Activated naive CD8-positive, alpha-beta T cell treated with anti-CD3 and anti-CD28 coated beads for 36 hours (primary cell): ENCODE measurements at places on chromosomes 5 and 9.

DNA sequence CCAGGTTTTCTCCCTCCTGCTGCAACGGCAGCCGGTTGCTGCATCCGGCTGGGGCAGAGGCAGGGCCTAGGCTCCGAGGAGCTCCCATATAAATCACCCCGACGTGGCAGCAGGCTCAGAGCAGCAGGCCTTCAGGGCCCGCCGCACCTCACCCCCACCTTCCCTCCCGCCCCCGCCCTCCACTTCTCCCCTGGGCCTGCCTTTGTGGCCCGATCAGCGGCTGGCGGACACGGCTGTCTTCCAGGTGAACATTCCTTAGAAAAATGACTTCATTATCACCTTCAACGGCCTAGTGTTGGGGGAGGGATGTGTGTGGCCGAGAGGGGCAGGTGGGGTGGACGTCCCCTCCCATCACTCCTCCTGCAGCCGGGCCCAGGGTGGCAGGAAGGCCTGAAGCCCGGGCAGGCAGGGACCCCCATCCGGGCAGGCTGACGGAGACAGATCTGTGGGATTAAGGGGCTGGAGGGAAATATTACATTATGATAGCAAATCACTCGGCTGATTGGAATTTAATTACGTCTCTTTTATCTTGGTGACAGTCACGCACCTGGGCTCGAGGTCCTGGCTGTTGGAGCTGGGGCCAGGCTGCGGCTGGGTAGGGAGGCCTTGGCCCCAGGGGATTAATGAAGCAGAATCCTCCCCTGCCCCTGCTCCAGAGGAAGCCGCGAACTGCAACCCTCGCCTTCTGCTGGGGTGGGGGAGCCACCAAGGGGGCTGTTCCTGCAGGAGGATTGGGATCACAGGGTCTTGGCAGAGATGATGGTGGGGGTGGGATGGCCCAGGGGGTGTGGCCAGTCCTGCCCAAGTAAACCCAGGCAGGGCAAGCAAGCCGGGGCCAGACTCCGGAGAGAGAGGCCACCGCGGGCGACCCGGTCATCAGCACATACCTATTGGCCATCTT lies 38.4 kb upstream of the RXRA start:
- DNase-seq, result no peak

- DNase-seq, result no peak
These were observed 34.2 kb downstream of the PTGES start for GRCh38 chr9:129718647-129719046.

DNA sequence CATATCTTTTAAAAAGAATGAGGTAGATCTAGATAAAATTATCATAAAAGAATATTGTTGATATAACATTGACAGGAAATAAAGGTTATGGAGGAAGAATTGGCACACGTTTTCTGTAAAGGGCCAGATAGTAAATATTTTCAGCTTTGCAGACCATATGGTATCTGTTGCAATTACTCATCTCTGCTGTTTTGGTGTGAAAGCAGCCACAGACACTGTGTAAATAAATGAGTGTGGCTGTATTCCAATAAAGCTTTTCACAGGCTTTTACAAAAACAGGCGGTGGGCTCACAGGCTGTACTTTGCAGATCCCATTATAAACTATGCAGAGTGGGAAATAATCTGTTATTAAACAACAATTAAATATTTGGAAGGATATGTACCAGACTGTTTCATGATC lies 87.4 kb downstream of the SGCD start:
- DNase-seq, result no peak

DNA sequence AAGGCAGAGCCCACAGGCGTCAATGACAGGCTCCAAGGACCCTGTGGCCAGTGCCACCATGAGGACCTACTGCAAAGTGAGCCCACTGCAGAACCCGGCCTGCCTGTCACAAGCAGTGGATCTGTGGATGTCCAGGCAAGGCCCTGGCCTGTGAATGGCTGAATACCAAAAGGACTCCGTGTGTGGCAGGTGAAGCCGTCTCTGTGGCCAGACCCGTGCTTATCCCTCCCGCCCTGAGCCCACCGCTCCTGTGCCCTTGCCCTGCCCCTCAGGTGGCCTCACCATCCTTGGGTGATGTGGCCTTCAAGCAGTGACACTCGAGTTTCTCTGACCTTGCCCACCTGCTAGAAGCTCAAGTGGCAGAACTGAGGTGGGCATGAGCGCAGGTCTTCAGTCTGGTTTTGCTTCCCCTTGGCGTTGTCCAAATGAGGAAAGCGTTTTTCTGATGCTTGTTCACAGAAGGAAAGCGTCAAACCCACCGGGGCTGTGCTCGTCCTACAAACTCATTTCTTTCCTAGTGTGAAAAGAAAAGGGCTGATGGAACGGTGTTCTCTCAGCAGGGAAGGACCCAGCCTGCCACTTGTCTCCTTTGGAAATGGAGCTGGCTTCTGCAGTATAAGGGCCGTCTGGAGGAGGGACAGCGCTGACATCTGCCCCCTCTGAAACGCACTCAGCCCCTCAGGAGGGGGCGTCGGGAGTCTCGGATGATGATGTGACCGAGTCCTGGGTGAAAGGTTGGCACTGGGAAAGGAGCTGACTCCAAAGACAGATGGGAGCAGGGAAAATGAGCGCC lies 377.7 kb upstream of the IRX4 start:
- DNase-seq, result no peak

DNA sequence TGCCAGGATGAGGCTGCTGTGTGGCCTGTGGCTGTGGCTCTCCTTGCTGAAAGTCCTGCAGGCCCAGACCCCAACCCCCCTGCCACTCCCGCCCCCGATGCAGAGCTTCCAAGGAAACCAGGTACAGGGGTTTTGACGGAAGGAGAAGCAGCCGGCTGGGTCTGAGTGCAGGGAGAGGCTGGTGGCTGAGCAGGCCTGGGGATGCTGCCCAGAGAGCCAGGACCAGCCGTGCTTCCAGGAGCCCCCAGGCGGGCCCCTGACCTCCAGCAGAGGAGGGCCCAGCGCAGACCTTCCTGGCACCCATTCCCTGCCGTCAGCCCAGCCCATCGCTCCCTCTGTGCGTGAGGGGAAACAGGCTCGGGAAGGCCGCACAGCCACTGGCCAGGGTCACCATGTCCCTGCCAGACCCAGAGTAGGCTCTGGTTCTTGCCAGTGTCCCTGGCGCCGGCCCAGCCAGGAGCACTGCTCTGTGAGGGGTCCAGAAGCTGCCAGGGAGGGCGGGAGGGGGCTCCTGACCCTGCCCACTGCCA lies 313 bp downstream of the LCN12 start:
- DNase-seq, result no peak

- DNase-seq, result no peak
These were observed 760.0 kb upstream of the FAM174A start for GRCh38 chr5:99775189-99775588.

- DNase-seq, result no peak
These were observed 741.5 kb upstream of the RGMB start for GRCh38 chr5:98031926-98032325.
